Activated T-helper 2 cell treated with anti-CD3 and anti-CD28 coated beads, Interferon-gamma antibody, Interleukin-2, Interleukin-4, amounts not matched to agents 10 μg/mL and 5 μg/mL and 100 μg/mL, durations not matched to agents 14 hours and 24 hours and 36 hours (primary cell): ENCODE measurements at places on chromosomes 7 and 10. TPM values are rescaled to one million over a fixed set of nuclear protein-coding genes. Genes with fewer than 3 reads are reported as not detected.

The HYCC1 gene
- total RNA-seq, result 49.9 and 55.1 TPM in 2 replicates

The DNAJC12 gene
- total RNA-seq, result 11.0 and 12.6 TPM in 2 replicates

The PPP1R3A gene
- not detected in 2 replicates for total RNA-seq

The GRID2IP gene
- total RNA-seq, result 0.18 and 0.23 TPM in 2 replicates

The ERVW-1 gene
- not detected in 2 replicates for total RNA-seq

The PILRA gene
- total RNA-seq, result 12.3 TPM in 2 replicates

The CHST12 gene
- 9.8 and 11.8 TPM in 2 replicates for total RNA-seq

The ZCCHC24 gene
- total RNA-seq, result 2.1 and 2.6 TPM in 2 replicates

The LSM8 gene
- 46.8 and 50.3 TPM in 2 replicates for total RNA-seq

The SOSTDC1 gene
- total RNA-seq, result not detected in 2 replicates

The WIPF3 gene
- total RNA-seq, result not detected in 2 replicates

DNA sequence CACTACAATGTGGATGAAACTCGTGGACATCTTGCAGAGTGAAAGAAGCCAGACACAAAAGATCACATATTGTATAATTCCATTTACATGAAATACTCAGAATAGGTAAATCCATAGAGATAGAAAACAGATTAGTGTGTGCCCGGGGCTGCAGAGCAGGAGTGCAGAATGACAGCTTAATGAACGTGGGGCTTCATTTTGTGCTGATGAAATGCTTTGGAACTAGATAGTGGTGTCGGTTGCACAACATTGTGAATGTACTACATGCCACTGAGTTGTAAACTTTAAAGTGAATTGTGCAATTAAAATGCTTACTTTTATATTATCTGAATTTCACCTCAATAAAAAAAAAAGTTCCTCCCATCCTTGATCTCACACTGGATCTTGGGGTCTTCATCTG, 31.8 kb upstream of the CARD11 start:
- DNase-seq, result no peak

- DNase-seq, result no peak
These were observed 61.3 kb downstream of the CACNA2D1 start for GRCh38 chr7:82382276-82382675.

GRCh38 chr7:106954840-106955239, 89.7 kb upstream of the PRKAR2B start:
- no peak for DNase-seq

DNA sequence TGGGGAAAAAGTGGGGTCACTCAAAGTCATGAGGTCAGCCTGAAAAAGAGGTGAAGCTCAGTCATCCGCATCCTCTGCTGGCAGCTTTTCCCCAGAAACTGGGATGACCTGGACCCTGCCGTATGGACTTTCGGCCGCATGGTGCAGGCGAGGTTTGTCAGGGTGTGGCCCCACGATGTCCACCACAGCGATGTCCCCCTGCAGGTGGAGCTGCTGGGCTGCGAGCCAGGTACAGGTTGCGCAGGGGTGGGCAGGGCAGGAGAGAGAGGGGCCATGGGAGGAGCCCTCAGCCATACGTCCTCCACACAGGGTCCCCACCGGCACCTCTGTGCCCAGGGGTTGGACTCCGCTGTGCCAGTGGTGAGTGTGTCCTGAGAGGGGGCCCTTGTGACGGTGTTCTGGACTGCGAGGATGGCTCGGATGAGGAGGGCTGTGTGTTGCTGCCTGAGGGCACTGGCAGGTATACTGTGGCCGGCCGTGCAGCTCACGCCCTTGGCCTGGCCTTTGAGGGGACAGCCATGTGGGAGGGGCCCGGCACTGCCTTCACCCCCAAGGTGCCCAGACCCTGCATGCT, 23.0 kb upstream of the ZNF467 start:
- no peak for DNase-seq

GRCh38 chr10:30870896-30871295, 160.8 kb downstream of the ZNF438 start:
- no peak for DNase-seq

- no peak for DNase-seq
These were observed 21.8 kb downstream of the DHX32 start for GRCh38 chr10:125859128-125859817.

DNA sequence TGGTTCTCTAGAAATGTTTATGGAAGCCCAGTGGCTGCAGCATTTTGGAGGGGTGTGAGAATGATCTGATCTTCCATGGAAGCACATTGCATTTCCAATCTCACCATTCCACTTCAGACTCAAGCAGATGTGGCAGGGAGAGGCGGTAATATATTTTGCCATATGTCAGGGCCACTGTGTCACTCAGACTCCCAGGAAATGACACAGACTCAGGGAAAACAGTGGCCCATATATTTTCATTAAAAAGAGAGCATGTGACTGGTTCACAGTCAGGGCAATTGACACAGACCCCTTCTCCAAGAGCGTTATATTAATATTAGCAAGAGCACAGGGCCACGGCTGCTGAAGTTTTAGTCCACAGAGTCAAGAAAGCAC, 149.3 kb upstream of the NRP1 start:
- DNase-seq, result no peak

- DNase-seq, result no peak
These were observed 1307.8 kb upstream of the CELF2 start for GRCh38 chr10:9709849-9710248.

DNA sequence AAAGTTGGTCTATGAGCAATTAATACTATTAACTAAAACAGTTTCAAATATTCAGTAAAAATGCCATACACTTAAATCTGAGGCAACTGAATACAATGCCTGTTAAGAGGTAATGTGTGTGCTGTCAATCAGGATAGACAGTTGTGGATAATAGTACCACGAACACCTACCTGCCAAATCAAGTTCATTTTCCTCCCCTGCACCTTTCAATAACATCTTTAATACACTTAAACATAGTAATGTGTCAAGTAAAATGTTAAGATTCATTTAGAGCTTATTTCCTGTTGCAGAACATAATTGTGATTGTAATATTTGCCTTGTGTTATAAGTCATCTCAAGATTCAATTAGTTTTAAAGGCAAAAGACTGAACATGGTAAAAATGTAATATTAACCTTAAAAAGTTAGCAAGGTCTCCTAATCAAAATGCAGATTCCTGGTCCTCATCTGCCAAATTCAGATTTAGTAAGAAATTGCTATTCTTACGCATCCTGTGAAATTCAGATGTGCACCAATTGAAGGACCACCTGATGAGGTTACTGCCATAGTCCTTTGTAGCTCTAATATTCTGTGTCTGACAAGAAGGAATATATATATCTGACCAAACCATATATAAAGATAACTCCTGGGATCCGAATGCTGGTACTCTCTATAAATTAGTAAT, 37.1 kb downstream of the COL1A2 start:
- no peak for DNase-seq

DNA sequence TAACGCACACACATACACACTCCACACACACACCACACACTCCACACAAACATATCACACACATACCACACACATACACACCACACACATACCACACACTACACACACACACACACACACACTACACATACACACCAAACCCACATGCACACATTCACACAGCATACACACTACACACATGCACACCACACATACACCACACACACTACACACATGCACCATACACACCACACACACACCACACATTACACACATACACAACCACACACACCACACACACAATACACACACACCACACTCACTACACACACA, 66.3 kb downstream of the MKI67 start:
- DNase-seq, result no peak

- no peak for DNase-seq
These were observed 112.1 kb downstream of the SGMS1 start for GRCh38 chr10:50511492-50512213.

- DNase-seq, result no peak
These were observed 936.6 kb downstream of the NRG3 start for GRCh38 chr10:82811621-82812020.

DNA sequence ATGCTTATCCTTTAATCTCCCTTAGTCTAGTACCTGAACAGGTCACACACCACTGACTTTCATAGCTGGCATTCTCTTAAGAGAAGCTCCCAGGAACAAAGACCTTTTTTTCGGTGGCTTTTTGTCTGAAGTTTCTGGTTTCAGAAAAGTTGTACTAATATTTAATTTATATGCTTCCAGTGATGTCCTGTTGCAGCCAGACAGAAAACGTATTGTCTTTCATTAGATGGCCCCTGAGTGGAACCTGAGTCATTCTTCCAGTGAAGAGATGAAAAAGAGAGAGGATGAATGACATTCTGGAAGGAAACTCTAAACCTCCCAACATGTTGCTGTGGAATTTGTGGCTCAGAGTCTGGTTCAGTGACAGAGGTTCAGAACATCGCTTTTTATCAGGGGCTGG, 274.8 kb upstream of the TAC1 start:
- DNase-seq, result no peak

DNA sequence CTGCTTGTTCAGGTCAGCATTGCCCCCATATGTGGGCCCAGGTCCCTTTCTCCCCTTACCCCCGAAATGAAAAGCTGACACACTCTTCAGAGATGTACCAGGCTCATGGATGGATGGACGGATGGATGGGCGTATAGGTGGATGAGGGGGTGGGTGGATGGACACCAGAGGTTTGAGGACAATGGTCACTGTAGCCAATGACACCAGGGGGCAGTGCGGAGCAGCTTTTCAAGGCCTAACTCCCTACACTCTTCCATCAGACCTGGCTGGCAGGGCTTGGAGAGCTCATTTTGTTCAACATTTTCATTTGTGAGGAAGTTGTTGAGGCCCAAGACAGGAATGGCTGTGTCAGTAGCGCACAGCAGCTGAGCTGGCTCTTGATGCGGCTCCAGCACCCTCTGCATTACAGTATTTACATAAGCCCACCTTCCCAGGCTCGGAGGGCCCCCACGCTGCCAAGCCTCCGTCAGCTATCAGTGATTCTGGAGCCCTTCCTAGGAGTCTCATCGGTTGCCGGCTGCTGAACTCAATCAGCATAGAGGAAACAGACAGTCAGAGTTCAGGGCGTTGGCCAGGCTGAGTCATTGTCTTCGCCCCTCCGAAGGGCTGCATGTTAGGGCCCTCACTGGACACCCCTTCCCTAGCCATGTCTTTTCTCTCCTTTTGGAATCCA, 11.6 kb upstream of the FFAR4 start:
- DNase-seq, result peak; percentile 20

DNA sequence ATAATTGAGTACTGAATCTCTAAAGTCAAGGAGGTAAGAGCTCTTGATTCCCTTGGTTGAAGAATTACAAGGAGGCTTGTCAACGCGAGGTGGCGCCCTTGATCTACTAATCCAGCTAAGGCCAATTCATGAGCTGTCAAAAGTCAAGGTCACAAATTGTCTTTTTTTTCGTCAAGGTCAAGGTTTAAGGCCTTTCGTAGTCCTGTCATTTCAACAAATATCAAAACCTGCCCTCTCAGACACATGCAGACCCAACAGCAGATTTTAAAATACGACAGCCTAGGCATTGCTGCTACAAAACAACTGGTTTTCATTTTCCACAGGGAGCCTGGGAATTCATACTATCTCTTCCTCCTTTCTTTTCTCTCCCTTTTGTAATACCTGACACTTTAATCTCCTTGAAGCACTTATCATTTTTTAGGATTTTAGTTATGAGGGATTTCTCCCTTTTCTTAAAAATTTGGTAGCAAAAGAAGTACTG, 3.6 kb downstream of the HOXA13 start:
- peak; percentile 59 for DNase-seq

DNA sequence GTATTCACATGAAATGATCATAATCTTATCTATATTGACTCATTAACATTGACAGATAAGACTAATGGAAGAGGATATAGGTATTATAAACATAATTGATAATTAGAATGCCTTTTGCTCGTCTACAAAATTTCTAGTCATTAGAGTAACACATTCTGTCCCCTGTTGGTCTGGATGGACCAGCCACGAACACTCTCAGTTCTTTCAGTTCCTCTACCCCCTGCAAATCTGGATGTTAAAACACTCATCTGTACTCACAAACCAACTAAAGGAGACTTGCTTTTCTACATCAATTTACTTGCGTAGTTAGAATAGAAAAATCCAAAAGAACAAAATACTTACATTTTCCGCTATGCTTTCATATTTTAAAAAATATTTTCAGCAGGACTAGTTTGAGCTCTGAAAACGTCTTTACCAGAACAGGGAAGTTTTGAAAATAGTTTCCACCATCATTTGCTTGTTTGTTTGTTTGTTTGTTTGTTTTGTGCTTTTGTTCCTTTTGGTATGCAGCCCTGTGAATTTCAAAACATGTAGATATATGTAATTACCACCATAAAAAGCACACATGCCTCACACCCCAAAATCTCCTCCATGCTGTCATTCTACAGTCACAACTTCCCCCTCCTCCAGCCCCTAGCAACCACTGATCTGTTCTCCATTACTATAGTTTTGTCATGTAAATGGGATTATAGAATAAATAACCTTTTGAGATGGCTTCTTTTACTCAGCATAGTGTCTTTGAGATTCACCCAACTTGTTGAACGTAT, 103.8 kb downstream of the FZD1 start:
- no peak for DNase-seq
